Urothelium cell line (cell line): ENCODE measurements at places on chromosomes 2 and 18.

DNA sequence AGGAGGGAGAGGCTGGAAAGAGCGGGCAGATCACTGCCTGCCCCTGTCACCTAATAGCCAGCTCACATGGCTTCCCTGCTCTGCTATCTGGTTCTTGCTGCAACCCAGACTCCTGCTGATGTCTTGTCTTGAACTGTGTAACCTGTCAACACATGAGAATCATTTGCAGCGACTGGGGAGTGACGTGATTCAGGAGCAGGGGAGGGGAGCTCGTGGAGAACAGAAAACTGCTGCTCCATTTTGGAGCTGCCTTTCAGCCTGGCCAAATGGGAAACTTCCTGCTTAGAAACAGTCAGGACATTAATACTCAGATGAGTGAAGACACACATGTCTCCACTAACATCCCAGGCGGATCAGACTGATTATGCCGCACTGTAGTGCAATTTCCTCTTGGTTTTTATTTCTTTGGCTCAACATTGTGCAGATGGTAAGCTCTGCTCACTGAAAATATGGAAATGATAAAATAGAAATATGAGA is 38.1 kb downstream of the RPL37A start:
- no peak for DNase-seq

DNA sequence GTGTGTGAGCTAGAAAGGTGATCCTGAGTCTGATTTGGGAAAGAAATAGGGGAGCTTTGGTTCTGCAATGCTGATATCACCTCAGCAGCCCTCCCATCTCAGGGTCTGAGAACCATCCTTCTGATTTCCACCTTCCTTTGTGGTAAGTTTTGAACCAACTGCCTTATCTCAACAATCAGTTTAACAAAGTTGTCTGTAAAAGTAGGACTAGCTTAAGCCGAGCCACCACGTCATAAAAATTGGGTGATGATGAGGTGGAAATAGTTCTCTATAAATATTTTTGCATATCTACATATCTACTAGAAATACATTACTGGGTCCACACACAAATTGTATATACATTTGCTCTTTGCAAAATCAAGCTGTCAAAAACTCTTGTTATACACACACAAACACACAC is 1.1 kb downstream of the SULT1C4 start:
- DNase-seq, result no peak

- DNase-seq, result no peak
Observed at GRCh38 chr18:25010623-25011374, 341.2 kb downstream of the ZNF521 start.

DNA sequence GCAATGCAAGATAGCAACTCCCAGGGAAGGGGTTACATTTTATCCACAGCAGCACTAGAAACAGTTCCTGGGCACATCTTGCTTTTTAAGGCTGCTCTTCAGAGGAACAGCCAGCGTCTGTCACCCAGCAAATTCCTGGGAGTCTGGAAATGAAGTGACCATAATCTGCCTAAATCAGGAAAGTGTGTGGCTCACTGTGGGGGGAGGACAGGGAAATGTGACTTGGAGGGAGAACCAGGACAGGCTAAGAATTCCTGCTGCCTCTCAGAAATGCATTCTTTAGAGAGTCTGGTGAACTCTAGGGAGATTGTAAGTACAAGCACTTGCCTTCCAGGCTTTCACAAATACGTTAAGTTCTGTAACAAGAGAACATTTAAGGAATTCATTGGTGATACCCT is 364.3 kb upstream of the SPHKAP start:
- no peak for DNase-seq

GRCh38 chr2:26473796-26474195 is 4.1 kb downstream of the OTOF start:
- no peak for DNase-seq

GRCh38 chr2:62229082-62229605 is 33.2 kb downstream of the B3GNT2 start:
- DNase-seq, result no peak

GRCh38 chr2:38533757-38534545 is 68.8 kb downstream of the HNRNPLL start:
- no peak for DNase-seq

- DNase-seq, result no peak
Observed at GRCh38 chr2:188969236-188969635, 4.9 kb upstream of the COL3A1 start.

- no peak for DNase-seq
Observed at GRCh38 chr2:218813771-218814460, 17.7 kb downstream of the PRKAG3 start.

DNA sequence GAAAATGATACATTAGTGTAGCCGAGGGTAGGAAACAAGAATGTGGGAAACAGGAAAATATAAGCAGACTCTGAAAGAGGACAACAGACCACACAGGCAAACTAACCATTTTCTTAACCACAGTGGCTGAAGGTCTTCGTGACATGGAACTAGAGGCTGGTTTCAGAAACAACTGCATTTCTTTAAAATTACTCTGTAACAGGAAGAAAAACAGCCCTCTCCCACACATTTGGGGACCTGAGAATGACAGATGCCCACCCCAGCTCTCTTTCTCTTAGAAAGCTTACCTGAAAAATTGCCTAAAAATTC is 13.8 kb upstream of the SLC25A52 start:
- DNase-seq, result no peak

DNA sequence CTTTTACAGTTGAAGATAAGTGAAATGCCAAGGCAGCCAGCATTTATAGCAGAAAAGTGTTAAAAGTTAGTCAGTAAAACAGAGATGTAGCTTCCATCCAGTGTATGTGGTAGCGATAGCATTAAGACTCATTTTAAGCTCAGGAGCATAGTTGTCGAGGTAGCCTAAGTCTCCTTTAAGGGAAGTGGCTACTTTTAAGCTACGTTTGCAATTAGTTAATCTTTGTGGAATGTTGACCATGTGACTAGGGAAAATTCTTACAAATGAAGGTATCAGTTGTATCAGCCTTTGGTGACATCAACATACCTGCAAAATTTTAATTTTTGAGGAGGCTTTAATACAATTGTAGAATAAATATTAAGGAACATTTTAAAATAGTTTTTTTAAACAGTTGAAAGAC is 61.9 kb downstream of the LHCGR start:
- DNase-seq, result peak; percentile 38

- DNase-seq, result no peak
Observed at GRCh38 chr18:33844232-33844631, 266.2 kb downstream of the ASXL3 start.

DNA sequence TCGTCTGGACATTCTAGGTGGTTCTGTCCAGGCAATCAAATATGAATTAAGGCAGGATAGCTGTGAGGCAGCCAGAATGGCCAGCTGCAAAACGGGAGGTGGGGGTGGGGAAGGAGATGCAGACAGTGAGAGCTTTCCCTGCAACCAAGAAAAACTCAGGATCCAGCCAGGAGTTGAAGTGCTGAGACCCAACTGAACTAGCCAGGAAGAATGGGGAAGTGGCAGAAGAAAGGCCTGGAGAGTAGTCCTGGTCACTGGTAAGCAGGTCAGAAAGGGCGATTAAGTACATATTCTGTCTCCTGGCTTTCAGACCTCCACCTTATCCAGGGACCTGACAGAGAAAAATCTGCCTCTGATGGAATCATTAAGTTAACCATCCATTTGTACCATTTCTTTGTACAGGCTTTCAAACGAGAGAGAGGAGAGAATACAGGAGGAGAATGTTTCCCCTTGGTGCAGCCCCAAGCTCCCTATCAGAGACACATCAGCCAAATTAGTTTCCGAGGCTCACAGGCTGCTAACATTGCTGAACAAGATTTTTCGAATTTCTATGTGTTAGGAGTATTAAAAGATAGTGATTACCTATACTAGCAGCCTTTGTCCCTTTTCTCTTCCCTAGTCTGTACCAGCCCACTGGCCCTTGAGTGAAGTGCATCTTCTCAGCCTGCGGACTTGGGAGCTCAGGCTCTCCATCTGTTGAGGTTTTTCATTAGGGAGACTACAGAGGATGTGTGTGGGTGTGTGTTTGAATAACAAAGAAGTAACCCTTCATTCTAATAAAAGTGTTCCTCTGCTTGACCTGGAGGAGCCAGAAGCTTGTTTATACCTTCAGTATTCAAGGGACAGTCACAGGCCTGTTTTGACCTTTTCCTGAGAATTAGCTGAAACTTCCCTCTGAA is 12.5 kb upstream of the HOXD1 start:
- no peak for DNase-seq

GRCh38 chr2:226122041-226122440 is 677.6 kb downstream of the IRS1 start:
- DNase-seq, result no peak

GRCh38 chr2:150860301-150860700 is 372.8 kb upstream of the RND3 start:
- no peak for DNase-seq

- DNase-seq, result no peak
Observed at GRCh38 chr2:98471402-98472131, 26.9 kb downstream of the INPP4A start.
